ENCODE measurements at places on chromosomes 4 and X.

GRCh38 chr4:38062088-38062775 lies 102.0 kb downstream of the PTTG2 start:
- peak; percentile 87 for DNase-seq

DNA sequence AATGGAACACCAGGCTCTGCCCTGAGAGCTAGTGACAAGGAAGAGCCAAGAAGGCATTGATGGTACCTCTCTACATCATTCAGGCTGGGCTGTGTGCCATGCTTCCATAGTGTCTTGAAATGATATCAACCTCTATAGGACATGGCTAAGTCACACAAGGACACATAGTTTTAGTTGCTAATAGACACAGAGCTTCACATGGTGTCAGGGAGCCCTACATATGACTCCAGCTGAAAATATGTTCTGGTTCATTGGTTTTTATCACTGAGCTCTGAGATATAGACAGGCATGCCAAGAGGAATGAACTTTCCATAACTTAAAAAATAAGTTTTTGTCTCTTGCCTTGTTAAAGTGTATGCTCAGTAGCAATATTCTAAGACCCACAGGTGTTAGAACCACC lies 72.1 kb upstream of the PRKG2 start:
- DNase-seq = no peak

DNA sequence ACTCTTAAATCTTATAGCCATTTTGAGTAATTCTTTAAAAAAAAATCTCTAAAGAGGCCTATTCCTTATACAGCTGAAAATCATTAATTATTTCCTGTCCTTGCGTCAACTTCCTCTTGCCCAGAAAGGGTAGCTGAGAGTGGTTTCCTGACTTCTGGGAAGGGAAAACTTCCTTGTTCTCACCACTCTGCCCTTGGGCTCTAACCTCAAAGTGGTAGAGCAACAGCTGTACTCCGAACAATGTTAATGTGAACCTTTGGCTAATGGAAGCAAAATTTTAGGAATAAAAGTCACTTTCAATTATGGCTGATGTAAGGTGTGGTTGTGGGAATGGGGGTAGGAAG lies 15.3 kb downstream of the KLHL2 start:
- no peak for DNase-seq

DNA sequence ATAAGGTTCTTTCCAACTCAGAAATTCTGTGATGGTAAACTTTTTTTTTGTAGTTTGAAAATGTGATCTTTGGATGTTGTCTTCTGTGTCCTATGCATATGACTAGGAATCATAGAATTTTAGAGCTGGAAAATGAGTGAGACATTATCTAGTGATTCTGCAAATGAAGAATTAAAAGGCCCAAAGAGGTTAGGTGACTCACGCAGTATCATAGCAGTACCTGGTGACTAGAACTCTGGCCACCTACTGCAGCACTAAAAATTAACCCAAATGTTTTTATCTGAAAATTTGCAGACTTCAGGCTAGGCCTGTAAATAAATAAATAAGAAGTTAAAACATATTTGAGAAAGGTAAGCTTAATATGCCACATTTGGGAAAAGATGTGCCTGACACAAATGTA lies 52.8 kb downstream of the NFKB1 start:
- DNase-seq = no peak

DNA sequence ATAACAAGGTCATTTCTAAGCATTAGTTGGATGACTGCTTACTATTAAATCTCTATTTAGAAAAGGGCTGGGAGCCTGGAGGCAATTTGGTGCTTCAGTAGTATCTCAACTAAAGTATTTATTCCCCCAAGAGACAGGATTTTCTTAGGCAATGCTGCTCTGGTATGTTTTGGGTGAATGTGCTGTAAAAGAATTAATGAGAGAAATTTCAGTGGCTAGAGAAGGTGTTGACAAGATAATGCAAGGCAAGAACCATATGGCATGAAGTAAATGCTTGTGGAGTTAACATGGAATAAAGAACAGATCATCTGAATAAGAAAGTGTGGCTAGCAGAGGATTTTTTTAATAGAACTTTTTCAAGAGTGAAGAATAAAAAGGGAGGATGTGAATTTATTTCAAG lies 3.9 kb downstream of the CYP2U1 start:
- DNase-seq = no peak

- no peak for DNase-seq
Observed at GRCh38 chrX:75158054-75158453, 2.0 kb upstream of the ABCB7 start.

DNA sequence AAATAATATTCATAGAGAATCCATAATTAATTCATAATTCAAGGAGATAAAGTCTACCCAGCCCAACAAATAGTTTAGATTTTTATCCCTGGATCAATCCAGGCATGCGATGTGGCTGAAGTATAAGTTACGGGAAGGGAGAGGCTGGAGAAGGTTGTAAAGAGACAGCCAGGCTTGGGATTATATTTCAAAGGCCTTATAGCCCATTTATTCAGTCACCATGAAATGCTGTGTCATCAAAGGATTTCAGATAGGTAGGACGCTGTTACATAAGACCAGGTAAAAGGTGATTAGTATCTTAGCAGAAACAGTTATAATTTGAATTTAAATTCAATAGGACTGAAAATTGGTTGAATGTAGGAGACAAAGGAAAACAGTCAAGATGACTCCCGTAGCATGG lies 73.0 kb upstream of the NFKB1 start:
- DNase-seq = no peak

DNA sequence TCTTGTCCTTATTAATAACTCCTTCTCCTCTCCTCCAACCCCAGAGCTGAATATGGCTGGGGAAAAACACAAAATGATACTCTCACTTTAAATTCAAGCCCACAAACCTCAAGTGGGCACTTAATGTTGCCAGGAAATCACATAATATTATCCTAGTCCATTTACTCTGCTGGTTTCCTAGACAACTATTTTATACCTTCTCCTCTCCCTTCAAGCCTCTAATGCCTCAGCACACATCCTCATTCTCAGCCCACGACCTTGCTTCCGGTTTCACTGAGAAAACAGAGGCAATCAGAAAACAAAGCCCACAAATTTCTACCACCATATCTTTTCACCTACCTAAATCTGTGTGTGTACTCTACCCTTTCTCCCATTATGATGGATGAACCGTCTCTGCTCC lies 12.1 kb upstream of the CLCN5 start:
- DNase-seq = no peak

- no peak for DNase-seq
Observed at GRCh38 chr4:30828264-30828926, 108.2 kb downstream of the PCDH7 start.

DNA sequence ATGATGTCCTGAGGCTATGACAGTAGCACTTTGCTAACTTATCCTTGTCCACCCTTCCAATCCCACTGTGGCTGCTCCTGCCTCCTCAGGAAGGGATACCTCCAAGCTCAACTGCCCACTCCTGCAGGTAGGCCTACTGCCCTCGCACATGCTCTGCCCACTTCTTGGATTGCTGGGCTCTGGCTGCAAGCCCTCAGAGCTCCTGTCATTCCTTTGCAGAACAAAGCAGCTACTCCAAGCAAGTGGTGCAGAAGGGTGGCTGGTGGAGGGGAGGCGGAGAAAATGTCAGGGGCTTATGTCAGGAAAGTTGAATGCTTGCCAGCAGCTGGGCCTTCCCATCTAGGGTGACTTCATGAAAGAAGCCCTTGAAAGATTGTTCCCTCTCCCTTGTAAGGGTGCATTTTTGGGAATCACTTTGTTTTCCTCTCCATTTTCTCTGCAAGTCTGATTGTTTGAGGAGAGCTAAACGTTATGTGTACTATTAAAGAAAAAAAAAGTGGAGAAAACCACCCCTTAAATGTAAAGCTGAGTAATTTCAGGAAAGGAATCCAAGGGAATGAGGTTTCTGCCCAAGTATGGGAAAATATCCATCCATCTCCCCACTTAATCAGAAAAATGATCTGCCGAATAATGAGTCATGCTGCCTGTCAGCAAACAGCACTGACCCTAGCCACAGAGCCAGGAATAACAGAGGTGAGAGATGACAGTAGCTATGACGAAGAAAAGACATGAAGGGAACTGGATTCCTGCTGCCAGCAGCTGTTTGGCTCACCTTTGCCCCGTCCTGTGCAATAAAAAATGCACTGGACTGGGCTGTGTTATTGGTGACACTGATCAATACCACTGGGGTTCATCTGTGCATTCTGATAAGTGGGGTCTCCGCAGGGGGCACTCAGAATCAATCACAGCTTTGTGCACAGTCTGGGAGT lies 102.0 kb downstream of the RTL5 start:
- DNase-seq = no peak

- peak; percentile 44 for DNase-seq
Observed at GRCh38 chr4:173528378-173529321, 1.4 kb downstream of the HAND2 start.

DNA sequence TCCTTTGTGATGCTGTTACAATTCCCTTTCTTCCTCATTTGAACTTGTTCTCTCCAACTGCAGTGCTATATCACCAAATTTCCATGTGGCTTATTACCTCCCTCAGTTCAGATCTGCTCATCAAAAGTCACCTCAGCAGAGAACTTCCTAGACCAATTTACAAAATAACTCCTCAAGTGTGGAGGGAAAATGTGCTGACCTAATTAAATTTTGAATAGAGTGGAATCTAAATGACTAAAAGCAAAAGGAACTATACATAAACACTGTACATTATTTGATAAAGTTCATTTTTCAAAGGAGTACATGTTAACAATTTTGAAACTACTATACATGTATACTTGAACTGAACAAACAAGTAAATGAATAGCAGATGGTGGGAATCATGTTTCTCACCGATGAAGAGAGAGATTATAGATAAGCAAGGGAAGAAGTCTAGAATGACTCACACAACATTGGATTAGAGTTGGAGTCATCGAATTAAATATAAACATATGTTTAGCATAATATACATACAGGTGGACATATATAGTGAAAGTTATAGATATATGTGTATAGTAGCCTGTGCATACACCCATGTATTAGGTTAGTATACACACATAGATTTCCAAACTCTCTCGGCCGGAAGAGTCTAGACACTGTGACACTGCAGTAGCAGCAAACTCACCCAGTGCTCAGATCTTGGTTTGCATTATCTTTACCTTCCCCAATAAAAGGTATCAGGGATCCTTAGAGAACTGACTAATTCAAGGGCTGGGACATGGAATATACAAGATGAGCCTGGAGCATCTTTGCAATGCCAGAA lies 318.7 kb downstream of the PCDH18 start:
- no peak for DNase-seq
